ENCODE measurements at places on chromosomes 7 and 10.

DNA sequence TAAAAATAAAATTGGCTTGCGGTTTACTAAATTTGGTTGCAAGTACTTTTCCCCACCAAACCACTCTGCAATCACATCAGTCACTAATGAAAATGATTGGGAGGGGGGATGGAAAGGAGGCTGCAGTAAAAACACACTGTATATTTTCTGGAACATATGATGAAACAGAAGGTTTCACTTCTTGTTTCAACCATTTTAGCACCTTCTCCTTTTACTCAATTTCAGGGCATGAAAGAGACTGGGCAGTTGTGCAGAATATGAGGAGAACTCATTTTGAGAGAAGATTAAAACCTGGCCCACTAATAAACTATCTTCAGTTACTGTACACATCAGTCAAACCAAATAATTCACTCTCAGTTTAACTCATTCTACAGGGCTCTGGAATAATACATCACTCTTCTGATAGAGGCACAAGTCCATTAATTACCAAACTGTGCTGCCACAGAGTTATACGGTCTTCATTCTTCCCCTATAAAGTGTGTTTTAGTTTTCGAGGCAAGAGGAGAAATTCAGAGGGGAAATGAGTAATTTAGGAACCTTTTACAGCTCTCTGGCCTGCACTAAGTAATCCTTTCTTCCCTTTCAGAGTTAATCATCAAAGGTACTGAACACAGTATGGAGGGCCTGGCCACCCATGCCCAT lies 25.5 kb downstream of the JAZF1 start:
- DNase-seq, result no peak

DNA sequence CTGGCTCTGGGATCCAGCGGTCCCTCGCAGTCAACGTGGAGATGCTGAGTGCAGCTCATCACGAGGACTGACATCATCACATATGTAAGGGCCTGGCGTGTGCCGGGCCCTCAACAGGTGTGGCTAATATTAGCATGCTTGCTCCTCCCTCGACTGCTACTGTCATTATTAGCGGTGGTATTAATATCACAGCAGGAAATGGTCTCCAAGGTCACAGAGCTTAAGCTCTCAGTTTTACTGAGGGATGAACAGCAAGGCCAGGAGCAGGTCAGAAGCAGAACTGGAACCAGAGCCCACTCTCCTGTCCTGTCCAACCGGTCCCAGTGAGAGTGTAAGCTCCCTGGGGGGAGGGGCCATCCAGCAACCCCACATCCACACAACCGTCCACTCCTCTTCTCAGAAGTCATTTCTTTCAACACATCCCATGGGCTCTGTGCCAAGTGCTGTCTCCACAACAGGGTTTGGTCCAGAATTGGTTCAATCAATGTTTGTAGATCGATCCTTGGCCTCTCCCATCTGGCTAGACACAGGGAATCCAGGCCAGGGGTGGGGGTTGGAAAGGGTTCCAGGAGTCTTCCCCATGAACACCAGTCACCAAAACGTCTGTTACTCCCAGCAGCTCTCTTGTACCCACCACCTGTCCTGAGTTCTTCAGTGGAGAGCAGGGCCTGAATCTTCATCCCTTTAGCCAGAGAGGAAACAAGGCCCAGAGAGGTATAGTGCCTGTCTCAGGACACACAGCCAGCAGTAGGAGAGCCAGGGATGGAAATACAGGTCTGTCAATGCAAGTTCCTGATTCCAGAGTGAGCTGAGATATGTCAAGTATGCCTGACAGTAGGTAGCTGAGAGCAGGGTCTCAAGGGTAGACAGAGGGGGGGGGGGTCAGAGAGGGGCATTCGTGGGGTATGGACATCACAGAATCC lies 45.3 kb upstream of the ZMIZ1 start:
- DNase-seq, result no peak

DNA sequence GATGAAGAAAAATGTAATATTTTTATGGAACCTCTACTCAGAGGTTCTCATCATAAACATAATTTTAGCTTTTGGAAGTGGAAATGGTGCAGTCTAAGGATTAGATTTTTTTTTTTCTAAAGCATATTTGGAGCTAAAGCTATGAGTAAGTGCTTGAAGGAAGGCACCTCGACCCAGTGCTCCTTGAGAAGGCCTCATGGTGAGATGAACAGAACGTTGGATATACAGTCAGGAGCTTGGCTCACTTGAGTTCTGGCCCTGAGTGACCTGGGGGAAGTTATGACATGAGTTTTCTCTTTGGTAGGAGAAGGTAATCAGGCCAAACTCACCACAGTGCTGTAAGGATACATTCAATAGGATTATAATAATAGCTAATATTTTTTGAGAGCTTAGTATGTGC lies 163.3 kb downstream of the JCAD start:
- DNase-seq, result no peak

DNA sequence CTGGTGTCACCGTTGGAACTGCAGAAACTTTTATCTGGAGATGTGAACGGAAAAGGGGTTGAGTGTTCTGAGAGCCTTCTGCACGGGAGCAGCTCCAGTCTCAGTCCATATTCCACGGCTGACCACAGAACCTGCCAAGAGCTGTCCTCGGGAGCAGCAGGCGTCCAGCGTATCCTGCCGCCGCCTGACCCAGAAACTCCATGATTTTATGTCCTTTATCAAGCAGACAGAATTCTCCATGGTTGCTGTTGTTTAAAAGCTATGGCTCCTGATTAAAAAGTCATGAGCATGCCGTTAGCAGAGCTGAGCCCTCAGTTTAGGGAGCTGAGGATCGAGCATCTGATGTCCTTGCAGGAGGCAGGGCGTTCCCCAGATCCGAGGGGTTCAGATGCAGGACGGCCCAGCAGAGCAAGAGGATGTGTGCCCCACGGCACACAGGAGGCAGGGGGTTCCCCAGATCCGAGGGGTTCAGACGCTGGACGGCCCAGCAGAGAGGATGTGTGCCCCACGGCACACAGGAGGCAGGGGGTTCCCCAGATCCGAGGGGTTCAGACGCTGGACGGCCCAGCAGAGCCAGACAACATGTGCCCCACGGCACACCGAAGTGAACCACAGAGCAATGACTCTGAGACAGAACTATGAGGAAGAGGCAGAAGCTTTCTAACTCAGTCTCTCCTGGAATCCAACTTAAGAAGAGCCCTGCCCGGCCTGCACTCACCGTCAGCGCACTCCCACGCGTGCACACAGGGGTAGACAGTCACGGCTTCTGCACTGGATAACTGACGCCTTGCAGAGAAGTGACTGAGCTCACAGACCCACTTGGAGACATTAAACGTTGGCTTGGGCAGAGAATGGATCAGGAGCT lies 96.4 kb downstream of the WDR37 start:
- no peak for DNase-seq
